ENCODE measurements at places on chromosomes 16 and 17. TPM values are rescaled to one million over a fixed set of nuclear protein-coding genes. Genes with fewer than 3 reads are reported as not detected.

The PROCA1 gene
- total RNA-seq, result 5.4 TPM

The TVP23A gene
- 10.6 TPM for total RNA-seq

The HOXB9 gene
- not detected for total RNA-seq

The ADAD2 gene
- 4.3 TPM for total RNA-seq

The NT5M gene
- total RNA-seq, result 3.6 TPM

The EXOSC6 gene
- 42.2 TPM for total RNA-seq

The NOD2 gene
- 2.3 TPM for total RNA-seq

The CHTF8 gene
- total RNA-seq, result 93.7 TPM

The FBXW10 gene
- total RNA-seq, result 0.38 TPM

The TP53TG3F gene
- not detected for total RNA-seq

The GSPT1 gene
- 87.5 TPM for total RNA-seq

The SLC38A10 gene
- 55.7 TPM for total RNA-seq

The SLC52A1 gene
- not detected for total RNA-seq

The NPIPB9 gene
- total RNA-seq, result 3.5 TPM

The SULT1A2 gene
- total RNA-seq, result not detected

The DPEP3 gene
- not detected for total RNA-seq
